Stimulated activated CD4-positive, alpha-beta T cell treated with anti-CD3 and anti-CD28 coated beads, TNF-alpha, amount 100 ng/mL, for 4 hours (primary cell): ENCODE measurements at places on chromosomes 1 and 21.

- no peak for DNase-seq
These were observed 264.7 kb downstream of the PBX1 start for GRCh38 chr1:164823486-164824279.

- no peak for DNase-seq
These were observed 35.4 kb downstream of the ACTL8 start for GRCh38 chr1:17790383-17791054.

- DNase-seq, result no peak
These were observed 29.4 kb downstream of the JAK1 start for GRCh38 chr1:64936956-64937355.

- no peak for DNase-seq
These were observed 4.7 kb downstream of the LDLRAD2 start for GRCh38 chr1:21816602-21817302.

DNA sequence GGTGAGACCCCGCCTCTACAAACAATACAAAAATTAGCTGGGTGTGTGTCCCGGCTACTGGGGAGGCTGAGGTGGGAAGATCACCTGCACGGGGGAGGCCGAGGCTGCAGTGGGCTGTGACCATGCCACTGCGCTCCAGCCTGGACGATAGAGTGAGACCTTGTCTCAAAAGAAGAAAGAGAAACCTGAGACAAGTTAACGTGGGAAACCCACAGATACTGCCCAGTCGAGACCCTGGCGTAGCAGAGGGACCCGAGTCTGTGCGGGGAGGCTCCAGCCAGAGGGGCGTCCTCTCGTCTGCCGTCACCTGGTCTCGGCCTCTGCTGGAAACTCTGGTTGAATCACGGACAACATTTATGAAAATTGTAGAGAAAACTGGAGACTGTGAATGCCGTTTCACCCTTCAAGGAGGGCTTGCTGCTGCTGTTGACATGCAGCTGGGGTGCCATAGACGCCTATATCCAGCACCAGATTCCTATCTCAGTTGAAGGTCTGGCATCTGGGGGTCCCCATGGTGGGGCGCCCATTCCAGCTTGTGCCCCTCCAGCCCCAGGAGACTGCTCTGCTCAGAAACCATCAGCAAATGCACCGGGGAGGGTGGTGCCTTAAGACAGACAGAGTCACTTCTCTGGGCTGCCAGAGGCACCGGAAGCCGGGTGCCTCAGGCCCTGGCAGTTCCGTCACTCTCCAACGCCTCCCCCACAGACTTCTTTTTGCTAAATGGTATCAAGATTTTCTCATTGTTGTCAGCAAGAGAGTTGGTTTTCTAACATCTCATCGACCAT lies 13.6 kb upstream of the CDK11B start:
- no peak for DNase-seq

DNA sequence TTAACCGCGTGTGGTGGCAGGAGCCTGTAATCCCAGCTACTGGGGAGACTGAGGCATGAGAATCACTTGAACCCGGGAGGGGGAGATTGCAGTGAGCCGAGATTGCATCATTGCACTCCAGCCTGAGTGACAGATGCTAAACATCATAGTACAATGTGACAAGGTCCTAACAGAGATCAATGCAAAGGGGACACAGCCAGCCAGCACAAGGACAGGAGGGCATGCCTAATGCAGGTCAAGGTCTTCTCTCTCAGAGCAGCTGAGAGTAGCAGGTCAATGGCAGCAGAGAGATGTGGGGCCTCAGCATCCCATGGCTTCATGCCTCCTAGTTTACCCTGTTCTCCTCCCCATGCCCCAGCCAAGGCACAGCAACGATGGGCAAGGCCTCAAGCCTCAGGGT lies 3.0 kb upstream of the SMIM11 start:
- no peak for DNase-seq

DNA sequence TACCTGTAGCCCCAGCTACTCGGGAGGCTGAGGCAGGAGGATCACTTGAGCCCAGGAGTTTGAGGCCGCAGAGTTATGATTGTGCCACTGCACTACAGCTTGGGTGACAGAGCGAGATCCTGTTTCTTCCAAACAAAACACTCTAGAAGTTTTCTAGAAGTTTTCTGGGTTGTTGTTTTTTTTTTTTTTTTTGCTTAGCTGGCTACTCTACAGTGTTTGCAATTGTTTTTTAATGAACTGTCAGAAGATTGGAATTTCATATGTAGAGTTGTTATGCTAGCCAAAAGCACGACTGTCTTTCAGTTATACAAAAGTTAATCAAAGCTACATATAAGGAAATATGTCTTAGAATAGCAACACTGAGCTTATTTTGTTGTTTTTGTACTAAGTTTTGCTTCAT lies 30.9 kb upstream of the NEXN start:
- no peak for DNase-seq

DNA sequence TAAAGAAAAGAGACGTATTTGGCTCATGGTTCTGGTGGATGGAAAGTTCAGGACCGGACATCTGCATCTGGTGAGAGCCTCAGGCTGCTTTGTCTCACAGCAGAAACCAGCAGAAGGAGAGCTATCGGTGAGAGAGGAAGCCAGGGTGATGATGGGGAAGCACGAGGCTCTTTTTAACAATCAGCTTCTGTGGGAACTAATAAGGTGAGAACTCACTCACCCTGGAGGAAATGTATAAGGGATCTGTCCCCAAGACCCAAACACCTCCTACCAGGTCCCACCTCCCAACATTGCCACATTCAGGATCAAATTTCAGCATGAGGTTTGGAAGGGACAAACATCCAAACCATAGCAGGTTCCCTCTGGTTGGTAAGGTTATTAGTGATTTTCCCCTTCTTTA lies 32.8 kb downstream of the ASTN1 start:
- no peak for DNase-seq

DNA sequence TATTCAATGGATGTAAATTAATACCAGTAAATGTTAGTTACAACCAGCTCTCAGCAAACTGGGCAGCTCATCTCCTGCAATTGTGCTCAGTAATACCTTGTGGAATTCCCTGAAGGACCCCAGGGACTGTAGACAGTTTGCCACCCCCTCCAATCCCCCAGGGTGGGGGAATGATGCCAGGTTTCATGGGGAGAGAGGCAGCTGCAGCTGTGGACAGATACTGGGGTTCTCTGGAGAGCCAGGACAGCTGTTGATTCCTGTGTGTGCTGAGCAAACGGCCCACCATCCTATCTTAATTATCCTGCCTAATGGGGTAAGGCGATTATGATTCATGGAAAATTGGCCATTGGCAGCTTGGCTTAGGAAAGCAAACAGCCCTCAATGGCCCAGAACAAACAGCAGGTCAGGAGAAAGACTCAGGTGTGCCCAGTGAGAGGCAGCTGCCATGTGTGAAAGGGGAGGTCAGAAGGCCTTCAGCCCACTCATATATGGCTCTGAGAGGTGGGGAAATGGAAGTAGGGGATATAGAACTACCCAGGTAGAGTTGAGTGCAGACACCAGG lies 148.9 kb upstream of the CTTNBP2NL start:
- no peak for DNase-seq

DNA sequence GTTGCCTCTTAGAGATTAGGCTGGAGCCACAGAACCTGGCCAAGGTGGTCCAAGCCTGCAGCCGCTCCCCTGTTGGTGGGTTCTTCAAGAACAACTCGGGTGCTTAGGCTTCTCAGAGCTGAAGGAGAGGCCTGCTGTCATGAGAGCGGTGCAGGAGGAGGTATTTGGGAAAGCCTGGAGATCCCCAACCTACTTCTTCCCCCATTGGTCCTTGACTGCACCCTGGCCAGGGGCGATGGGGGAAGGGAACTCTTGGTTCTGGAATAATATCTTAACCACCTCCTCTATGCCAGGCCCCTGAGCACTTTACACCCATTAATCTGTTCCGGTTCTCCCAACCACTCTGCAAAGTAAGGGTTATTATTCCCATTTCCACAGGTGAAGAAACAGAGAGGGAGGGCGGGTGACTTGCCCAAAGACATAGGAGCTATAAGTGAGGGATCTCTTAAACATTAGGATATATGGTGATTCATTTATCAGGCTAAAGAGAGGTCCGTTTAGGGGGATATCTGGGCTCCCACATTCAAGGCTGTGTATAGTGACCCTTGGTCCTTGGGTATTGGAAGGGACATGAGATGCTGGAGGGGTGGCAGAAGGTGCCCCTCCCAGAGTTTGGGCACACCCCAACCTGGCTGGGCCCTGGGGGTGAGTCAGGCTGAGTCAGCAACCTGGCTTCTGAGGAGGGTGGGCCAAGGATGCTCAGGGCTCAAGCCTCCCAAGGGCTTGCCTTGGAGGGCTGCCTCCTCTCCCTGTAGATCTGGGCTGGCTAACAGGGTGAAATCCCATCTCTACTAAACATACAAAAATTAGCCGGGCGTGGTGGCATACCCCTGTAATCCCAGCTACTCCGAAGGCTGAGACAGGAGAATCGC lies 5.2 kb downstream of the TRNP1 start:
- DNase-seq, result no peak

- DNase-seq, result no peak
These were observed 2.2 kb downstream of the SPATA6 start for GRCh38 chr1:48469616-48470480.

DNA sequence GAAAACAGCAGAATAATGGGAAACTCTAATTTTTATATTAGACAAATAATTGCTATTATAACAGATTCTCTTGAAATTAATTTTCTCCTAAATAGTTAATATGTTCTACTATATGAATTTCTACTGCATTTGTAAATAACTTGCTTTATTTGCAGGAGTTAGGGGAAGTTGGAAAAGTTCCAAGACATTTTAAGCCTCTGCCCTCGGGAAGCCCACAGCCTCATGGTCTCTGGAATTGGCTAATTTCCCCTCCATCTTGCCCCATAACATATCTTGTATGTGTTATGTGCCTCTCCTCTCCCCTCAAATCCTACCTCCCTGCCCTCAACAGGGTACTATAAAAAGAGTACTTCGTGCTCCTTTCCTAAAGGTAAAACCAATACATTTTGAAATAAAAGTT lies 271.4 kb upstream of the NR5A2 start:
- DNase-seq, result no peak

DNA sequence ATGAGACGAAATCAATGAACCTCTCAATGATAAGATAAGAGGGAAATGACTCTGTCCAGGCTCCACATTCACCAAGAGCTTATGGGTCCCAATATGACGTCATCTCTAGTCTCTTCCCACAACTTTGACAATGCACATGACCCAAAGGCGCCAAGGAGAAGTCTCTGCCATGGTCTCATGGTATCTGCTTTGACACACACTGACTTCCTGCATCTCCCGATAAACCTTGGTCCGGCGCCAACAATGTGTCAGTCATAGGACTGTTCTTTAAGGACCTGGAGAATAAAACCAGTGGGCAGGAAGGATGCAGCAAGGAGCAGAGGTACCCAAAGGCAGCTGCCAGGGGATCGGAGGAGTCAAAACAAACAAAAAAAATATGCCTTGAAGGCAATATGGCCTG lies 46.9 kb upstream of the TMEM51 start:
- no peak for DNase-seq

DNA sequence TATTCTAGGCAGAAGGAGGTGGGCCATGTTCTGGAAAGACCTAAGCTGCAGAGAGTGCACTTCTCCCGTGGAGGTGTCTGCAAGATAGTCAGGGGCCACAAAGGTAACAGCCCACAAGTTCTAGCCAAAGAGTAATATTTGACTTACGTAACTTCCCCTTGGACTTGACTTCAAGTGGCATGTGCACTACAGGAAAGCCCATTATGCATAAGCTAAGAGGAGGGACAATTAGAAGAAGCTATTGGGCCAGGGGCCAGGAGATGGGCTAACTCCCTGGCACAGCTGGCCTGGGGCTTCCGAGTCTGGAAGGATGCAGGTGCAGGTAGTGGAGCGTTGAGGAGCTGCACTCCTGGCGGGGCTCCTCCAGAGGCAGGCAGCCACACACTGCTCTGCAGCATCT lies 58.3 kb downstream of the ERG start:
- no peak for DNase-seq

DNA sequence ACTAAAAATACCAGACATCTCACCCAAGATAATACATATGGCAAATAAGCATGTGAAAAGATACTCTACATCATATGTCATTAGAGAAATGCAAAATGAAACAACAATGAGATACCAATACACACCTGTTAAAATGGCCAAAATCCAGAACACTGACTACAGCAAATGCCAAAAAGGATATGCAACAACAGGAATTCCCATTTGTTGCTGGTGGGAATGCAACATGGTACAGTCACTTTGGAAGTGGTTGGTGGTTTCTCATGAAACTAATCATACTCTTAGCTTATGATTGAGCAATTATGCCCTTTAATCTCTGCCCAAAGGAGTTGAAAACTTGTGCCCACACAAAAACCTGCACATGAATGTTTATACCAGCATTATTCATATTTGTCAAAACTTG lies 6.4 kb upstream of the RGS2 start:
- DNase-seq, result no peak

DNA sequence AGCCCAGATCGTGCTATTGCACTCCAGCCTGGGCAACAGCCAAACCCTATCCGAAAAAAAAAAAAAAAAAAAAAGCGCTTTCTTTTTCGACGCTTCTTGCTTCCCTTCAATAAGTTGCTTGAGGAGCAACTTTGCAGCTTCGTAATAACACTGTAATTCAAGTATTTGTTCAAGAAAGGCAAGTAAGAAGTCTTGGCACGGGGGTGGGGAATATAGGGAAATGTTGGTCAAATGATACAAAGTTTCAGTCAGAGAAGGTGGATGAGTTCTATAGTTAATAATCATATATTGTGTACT lies 871 bp upstream of the PSMA5 start:
- no peak for DNase-seq

DNA sequence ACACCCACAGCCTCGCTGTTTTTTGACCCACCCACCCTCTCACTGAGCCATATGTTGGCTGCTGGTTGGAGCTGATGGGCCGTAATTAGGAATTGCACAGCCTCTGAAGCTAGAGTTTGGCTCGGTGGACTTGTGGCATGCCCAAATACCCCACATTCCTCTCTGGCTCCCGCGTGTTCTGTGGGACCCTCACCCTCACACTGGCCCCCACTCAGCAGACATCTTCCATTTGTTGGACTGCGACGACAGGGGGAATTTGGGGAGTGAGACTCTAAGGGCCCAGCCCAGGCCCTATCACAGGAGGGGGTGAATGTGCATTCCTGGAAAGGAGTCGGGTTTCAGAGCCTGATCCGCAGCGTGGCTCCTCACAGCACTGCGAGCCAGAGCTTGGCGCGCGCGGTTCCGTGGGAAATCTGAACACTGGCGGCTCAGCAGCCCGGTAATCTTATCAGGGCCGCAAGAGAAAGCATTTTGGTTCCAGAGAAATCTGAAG lies 5.2 kb downstream of the RCSD1 start:
- DNase-seq, result no peak

- DNase-seq, result no peak
These were observed 205.4 kb downstream of the NFIA start for GRCh38 chr1:61287734-61288133.

DNA sequence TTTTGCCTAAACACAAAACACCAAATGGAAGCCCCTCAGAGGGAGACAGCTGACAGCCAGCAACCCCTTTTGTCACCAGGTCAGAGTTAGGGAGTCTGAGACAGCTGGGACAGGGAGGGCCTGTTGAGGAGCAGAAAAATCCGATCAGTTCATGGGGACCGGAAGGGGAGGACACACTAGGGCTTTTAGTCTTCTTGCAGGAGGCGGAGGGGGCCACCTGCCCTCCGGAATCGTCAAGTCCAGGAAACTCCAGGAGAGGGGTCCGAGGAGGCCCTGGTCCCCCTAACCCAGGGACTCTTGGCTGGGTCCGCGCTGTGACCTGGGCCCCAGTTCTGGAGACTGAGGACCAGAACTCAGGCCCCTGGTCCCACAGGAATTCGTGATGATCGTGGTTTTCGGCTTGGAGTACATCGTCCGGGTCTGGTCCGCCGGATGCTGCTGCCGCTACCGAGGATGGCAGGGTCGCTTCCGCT lies 34.2 kb downstream of the KCNQ4 start:
- no peak for DNase-seq

- DNase-seq, result no peak
These were observed 8.5 kb downstream of the TMEM240 start for GRCh38 chr1:1531947-1532346.

- DNase-seq, result no peak
These were observed 142.1 kb downstream of the NEGR1 start for GRCh38 chr1:72140222-72140621.
